T-helper 2 cell treated with Interferon-gamma antibody and Interleukin-4, amounts not matched to agents 5 μg/mL and 100 μg/mL, for 36 hours (primary cell): ENCODE measurements at places on chromosomes 1 and 21.

- DNase-seq: no peak
These were observed 20.5 kb downstream of the COL6A1 start for GRCh38 chr21:46001821-46002681.

GRCh38 chr1:11134251-11134897 lies 34.7 kb upstream of the EXOSC10 start:
- no peak for DNase-seq

DNA sequence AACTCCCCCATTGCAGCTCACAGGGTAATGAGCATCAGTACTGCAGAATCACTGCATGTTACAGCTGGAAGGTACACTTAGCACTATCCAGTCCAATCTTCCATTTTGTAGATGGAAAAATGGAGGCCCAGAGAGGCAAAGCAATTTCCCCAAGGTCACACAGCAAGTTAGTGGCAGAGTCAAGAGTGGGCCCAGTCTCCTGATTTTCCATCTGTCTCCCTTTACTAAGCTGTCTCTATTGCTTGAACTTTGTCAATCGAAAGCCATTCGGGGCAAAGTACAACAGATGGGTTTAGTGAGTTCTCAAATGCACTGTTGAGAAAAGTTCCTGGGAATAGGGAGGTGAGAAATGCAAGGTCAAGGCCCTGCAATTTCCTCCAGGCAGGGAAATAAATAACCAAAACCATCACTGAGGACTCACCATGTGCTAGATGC lies 50.4 kb upstream of the IFFO2 start:
- DNase-seq: no peak

DNA sequence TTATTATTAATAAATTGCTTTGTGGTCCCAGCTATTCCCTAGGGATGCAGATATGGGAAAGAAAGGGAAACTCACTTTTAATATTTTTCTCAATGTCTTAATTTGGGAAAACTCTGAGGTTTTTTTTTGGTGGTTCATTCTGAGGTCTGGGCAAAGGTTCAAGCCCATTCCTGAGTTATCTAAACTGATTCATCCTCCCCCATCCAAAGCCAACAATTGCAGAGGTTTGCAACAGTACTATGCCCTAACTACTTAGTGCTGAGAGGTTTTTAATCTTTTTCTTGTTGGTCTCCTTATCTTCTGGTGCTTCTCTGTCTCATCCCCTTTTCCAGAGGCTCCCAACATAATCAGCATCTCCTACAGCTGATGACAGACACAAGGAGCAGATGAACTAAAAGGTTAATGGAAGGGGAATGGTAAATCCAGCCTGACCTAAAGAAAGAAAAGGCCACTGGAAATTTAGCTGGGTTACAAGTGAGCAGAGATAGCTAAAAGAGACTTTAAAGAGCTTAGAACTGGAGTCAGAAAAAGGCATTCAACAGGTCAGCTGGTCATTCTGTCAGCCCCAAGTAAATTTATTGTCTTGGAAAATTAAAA lies 390.4 kb downstream of the TGFB2 start:
- DNase-seq: no peak

DNA sequence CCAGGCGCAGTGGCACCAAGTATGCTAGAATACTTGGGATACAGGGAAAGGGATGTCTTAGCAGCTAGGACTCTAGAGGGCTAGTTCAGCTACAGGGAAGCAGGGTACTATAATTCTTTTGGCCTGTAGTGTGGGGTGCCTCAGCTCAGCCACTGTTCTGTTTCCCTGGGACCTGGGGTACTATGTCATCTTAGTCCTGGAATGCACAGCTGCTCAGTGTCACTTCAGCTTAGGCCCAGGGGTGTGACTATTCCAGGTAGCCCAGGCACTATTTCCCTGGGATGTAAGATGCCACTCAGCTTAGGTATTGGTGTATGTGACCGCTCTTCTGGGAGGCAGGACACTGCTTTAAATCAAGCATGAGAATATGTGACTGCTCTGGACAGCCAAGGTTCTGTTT lies 34.1 kb downstream of the RGSL1 start:
- DNase-seq: no peak

DNA sequence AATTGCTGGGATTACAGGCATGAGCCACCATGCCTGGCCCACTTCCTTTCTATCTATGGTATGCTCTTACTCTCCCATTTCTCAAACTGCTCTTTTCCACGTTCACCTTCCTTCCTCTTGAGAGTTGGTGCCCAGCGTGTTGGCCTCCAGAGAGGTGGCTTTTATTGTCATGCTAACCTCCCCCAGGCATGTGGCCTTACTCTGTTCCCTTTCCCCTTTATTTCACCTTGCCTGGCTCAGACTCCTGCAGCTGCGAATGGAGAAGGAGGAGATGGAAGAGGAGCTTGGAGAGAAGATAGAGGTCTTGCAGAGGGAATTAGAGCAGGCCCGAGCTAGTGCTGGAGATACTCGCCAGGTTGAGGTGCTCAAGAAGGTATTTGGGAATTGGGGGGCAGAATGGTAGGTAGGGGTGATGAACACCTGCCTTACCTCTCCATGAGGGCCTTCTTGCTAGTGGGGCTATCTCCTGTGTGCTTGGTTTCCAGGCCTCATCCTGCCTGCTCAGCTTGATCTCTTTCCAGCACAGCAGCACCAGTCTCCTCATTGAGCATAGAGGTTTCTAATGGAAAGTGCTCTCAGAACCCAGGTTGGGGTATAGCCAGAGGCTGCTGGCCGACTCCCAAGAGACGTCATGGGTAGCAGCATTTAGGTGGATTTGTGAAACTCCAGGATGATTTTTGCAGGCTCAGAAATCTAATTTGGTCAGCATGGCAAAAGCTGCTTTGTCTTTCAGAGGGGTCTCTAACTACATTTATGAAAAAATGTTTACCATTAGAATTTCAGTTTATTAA lies 13.2 kb upstream of the TUFT1 start:
- no peak for DNase-seq

GRCh38 chr1:109827466-109827865 lies 63.7 kb upstream of the EPS8L3 start:
- DNase-seq: no peak

- DNase-seq: no peak
These were observed 103.9 kb upstream of the C1orf174 start for GRCh38 chr1:4003846-4004505.

DNA sequence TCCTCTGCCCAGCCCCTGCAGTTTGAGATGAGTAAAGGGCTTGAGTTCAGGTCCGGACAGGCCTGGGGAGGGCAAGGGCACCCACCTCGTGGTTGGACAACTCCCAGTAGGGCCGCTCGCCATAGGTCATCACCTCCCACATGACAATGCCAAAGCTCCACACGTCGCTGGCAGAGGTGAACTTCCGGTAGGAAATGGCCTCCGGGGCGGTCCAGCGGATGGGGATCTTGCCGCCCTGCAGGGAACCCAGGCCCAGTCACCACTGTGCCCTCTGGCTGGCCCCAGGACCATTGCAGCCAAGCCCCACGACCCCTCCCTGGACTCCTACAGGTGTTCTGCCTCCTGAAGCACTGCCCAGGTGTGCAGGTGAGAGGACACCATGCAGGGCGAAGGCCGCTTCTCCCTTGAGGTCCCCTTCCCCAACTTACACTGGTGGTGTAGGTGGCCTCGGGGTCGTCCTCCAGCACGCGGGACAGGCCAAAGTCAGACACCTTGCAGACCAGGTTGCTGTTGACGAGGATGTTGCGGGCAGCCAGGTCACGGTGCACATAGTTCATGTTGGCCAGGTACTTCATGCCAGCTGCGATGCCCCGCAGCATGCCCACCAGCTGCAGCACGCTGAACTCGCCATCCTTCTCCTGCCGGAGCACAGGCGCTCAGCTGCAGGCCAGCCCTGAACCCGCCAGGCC lies 24.1 kb downstream of the EPHA2 start:
- DNase-seq: no peak

GRCh38 chr1:98289311-98289710 lies 368.5 kb upstream of the DPYD start:
- DNase-seq: no peak

DNA sequence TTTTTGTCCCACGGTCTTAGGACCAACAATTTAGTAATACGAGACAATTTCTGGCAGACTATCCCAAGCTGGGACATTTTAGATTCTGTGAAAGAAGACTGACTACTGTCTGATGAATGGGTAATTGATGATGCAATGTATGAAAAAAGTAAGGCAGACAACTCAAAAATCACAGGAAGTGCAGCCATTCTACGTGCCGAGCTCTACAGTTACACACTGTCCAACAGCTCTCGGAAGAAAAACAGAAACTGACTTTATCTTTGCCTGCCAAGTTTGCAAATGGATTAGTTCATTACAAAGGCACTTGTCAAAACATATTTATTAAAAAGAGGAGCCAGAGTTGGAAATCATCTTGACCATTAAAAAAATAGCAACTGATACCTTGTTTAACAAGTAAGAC lies 31.3 kb downstream of the ZBTB8B start:
- DNase-seq: no peak

- DNase-seq: no peak
These were observed 152.0 kb upstream of the IGSF21 start for GRCh38 chr1:17955302-17956285.

GRCh38 chr21:37658817-37659458 lies 257.3 kb downstream of the KCNJ6 start:
- DNase-seq: no peak

- no peak for DNase-seq
These were observed 59.7 kb upstream of the CLDN14 start for GRCh38 chr21:36539434-36540150.

- no peak for DNase-seq
These were observed 30.2 kb downstream of the CHAF1B start for GRCh38 chr21:36415375-36415774.

DNA sequence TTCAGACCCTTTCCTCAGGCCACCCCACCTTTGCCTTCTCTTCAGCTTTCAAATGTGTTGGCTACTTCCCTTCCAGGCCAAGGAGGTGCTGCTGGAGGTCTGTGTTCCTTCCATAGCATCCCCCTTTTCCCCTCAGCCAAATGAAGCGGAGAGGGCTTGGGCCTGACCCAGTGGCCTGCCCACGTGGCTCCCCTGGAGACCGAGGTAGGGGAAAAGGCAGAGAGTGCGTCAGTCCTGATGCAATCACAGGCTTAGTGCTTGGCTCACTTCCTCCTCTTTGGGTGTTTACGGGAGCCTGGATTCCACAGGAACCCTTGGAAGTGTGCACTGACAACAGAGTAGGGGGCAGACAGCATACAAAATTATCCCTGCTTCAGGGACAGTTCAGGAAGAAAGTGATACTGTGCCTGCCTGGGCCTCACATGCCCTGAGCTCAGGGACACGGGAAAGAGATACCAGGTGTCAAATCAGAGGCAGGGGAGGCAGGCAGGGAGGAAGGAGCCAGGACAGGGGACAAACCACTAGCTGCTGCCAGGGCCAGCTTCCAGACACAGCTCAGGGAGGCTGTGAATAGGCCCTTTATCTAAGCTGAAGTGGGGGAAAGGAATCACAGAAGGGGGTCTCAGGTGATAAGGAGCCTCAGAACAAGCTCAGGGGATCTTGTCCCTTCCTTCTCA lies 16.6 kb upstream of the PTP4A2 start:
- DNase-seq: no peak

- no peak for DNase-seq
These were observed 20.0 kb upstream of the C8B start for GRCh38 chr1:56985857-56986256.

- DNase-seq: no peak
These were observed 1.5 kb downstream of the ENAH start for GRCh38 chr1:225651376-225651871.
